ENCODE measurements at places on chromosomes 1 and 21.

DNA sequence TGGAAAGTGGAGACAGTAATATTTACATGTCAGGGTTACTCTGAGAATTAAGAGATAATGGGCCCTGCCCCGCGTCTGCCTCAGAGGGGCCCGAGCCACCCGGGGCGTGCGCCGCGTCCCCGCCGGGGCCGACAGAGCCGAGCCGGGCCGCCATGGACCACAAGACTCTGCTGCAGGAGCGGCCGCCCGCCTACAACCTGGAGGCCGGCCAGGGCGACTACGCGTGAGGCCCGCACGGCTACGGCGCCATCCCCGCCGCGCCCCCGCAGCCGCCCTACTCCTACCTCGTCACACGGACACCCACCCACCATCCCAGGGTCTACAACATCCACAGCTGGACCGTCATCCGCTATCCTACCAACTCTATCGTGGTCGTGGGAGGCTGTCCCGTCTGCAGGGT lies 35.1 kb upstream of the LRRC39 start:
- DNase-seq = no peak

GRCh38 chr1:193309936-193310475 lies 123.6 kb upstream of the B3GALT2 start:
- no peak for DNase-seq

DNA sequence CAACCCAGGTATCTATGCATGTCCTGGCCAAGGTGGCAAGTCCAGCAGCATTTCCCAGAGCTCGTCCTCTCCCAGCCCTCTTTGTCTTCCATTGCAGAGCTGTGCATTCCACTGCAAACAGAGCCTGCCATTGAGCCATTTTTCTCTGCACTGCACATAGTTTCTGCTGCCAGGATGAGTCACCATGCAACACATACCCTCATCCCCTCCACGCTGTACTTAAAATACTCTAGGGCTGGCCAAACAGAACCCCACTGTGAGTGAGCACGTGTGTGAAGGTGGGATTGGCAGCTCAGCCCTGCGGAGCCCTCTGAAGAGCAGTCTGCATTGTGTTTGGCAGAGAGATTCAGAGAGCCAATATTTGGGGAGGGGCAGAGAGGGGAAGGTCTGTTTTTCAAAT lies 3.9 kb upstream of the ATP1B1 start:
- peak; percentile 88 for DNase-seq

- no peak for DNase-seq
These were observed 33.3 kb upstream of the PPM1J start for GRCh38 chr1:112748396-112748795.

DNA sequence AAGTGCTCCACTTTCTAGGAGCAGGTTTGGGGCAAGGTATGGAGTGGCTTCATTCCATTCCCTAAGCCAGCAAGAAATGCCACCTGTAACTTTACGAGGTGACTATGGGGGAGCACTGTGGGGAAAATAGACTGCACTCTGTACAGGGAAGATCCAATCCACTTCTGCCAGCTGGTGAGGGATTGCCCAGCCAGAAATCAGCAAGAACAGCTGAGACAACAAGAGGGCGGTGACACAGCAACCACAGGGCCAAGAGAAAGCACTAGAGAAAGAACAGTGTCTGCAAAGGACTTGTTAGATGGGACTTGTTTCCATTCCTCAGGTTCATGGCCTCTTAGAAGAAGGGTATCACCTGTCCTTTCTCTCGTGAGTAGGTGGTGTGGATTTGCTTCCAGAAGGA lies 19.6 kb downstream of the CAPN8 start:
- DNase-seq = no peak

DNA sequence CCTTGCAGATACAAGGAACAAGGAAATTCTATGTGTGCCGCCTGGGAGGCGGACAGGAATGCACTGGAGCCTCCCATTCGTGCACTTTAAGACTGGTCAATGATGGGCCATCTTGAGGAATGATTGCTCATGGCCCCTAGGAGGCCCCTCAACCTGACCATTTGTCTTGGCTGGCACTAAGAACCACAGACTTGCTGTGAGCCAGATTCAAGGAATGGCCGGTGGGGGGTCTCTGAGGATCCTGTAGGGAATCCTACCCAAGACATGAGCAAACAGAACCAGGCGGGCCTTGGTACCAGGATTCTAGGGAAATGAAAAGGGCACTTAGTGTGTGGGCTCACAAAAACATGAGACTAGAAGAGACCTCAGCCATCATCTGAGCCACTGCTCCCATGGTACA lies 28.1 kb upstream of the GOLT1A start:
- DNase-seq = no peak

DNA sequence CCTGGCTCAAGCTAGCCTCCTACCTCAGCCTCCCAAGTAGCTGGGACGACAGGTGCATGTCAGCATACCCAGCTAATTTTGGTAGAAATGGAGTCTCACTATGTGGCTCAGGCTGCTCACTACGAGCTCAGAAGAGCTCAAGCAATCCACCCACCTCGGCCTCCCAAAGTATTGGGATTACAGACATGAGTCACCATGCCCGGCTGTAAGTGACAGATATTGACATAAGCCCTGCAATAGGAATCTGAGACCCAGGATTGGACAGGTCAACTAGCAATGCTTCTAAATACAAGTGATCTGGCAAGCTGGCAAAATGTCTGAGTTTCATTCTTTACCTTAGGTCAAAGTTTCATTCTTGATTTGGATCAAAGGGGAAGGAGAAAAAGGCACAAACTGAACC lies 40.5 kb upstream of the H6PD start:
- DNase-seq = no peak

DNA sequence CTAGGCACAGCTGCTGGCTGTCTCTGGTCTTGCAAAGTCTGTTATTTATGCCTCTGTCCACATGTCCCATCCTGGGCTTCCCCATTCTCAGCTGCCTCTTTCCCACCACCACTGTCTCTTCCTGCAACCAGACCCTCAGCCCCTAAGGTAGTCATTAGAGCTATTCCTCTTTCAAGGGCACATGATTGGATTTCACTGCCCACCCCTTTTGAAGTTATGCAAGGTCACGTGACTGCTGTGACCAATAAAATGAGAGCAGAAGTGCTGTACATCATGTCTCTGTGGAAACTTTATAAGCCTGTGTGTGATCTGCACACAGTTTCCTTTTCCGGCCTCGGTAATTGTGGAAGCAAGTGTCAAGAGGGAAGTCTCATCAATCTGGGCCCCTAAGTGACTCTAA lies 136.6 kb upstream of the HMGB4 start:
- DNase-seq = no peak
